Progenitor cell of endocrine pancreas (in vitro differentiated cells): ENCODE measurements at places on chromosomes 7 and 10.

GRCh38 chr7:90563286-90563685 is 32.8 kb upstream of the CDK14 start:
- no peak for DNase-seq

- no peak for DNase-seq
Measured at GRCh38 chr7:4957847-4958476, 1.0 kb downstream of the MMD2 start.

DNA sequence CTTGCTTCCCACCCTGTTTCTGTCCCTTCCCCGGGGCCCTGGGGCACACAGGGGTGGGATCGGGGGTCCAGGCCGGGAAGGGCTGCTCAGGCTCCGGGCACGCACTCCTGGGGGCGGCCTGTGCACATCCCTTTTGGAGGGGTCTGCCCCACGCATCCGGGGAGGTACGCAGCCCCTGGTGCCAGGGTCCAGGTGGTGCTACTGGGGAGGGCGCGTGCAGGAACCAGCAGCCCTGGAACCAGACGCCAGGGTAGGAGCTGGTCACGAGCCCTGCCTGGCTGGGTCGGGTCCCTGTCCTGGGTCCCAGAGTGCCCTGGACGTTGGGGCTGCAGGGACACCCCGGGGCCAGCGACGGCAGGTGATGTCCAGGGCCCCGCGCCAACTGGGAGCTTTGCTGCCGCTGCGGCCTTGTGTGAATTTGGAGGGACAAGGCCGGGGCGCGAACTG is 53.4 kb downstream of the GLRX3 start:
- no peak for DNase-seq

DNA sequence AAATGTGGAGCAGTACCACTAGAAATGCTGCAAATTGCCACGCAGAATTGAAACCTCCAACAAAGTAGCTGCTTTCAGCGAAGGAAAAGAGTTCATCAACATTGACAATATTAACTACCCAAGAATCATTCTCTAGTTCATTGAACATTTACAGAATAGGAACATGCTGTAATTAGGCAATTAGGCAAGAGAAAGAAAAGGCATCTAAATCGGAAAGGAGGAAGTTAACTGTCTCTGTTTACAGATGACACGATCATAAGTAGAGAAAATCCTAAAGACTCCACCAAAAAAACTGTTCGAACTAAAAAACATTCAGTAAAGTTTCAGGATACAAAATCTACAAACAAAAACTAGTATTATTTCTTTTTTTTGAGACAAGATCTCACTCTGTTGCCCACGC is 8.9 kb upstream of the PKD1L1 start:
- DNase-seq: no peak

GRCh38 chr7:86477343-86477935 is 166.3 kb upstream of the GRM3 start:
- DNase-seq: no peak

DNA sequence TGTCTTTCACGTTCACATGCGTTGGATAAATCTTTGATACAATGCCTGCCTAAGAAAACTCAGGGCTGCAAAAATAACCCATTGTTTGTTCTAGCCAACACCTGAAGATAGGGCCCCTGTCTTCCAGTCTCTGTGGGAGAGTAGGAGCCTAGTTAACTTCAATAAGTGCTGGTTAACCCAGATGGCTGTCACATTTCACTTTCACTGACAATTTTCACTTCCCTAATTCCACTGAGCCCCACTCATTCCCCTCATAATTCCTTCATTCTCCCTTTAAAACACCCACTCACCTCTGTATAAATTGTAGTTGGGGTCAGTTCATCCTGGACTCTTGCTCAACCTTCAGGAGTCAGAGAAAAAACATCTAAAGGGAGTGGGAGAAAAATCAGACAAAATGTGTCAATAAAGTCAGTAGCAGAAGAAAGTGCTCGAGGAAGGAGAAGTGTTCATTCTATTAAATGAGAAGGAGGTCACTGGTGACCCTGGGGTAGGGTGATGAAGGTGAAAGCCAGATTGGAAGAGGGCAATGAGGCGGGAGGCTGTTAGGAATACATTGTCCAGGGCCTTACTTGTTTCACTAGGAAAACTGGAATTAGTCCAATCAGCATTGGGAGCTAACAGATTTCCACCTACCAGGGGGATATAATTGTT is 51.2 kb upstream of the ABI1 start:
- no peak for DNase-seq

DNA sequence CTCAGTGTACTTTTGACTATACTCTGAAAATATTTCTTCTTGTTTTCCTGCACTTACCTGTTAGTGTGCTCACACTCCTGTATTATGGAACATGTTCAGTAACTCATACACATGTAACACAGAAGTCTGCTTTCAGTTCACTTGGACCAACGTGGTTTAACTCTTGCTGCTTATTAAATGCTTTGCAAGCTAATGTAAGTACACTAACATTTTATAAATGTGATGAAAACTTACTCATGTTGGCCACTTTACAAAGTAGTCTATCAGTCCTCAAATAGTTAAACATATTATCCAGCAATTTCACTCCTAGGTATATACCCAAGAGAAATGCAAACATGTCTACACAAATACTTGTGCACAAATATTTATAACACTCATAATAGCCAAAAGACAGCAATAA is 98.4 kb downstream of the UBE2H start:
- DNase-seq: no peak

DNA sequence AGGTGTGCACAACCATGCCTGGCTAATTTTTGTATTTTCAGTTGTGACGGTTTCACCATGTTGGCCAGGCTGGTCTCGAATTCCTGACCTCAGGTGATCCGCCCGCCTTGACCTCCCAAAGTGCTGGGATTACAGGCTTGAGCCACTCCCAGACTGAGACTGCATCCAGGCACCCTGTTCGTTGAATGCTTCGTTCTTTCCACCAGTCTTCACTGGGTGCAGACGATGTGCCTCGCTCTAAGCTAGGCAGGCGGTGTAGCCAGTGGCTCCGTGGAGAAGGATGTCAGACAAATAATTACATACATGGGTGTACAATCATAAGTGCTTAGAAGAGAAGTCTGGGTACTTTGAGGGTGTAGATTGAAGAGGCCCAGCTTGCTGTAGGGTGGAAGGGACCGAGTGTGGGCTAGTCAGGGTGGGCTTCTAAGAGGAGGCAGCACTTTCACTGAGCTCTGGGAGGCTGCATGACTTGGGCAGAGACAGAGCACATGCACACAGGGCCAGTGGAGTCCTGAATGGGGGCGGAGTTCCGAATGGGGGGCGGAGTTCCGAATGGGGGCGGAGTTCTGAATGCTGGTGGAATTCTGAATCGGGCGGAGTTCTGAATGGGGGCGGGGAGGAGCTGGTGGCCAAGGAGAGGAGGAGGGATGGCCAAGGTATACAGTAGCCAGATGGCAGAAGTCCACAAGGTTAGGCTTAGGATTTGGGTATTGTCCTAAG is 74.3 kb downstream of the COL26A1 start:
- no peak for DNase-seq

DNA sequence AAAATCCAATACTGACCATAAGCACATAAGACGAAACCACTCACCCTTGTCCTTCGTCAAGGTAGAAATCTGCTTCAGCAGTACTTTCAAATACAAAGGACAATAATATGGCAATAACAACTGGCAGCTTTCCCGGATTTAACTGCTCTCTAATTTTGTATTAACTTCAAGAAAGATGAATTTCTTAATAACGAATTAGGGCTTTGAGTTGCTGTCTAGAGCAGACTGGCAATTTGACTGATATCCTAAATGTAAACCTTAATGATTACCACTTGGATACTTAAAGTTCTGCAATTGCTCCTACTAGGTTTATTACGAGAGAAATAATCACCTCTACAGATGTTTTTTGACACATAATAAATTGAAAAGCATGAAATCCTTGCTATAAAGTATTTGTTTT is 418.7 kb downstream of the MAGI2 start:
- no peak for DNase-seq

GRCh38 chr10:17085011-17085725 is 44.4 kb downstream of the CUBN start:
- no peak for DNase-seq

DNA sequence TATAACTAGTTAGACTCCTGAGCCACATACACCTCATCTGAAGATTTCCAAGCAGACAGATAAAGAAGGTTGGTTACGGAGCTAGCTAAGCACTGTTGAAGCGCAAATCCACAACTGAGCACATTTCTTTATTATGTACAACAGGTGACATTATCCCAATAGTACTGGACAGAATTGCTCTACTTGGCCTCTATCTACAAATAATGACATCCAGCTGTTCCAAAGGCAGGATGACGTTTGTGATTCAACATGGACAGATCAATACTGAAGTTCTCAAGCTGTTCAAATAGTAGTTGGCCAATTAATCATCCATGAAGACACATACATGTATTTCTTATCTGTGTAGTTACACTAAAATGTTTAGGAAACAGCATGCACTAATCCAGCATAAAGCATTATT is 101.0 kb downstream of the UBE2H start:
- DNase-seq: no peak

- no peak for DNase-seq
Measured at GRCh38 chr10:124465777-124466488, 4.3 kb downstream of the LHPP start.

GRCh38 chr10:5943536-5943935 is 33.8 kb downstream of the IL15RA start:
- DNase-seq: no peak

- DNase-seq: no peak
Measured at GRCh38 chr7:2251841-2252771, 10.1 kb downstream of the NUDT1 start.

DNA sequence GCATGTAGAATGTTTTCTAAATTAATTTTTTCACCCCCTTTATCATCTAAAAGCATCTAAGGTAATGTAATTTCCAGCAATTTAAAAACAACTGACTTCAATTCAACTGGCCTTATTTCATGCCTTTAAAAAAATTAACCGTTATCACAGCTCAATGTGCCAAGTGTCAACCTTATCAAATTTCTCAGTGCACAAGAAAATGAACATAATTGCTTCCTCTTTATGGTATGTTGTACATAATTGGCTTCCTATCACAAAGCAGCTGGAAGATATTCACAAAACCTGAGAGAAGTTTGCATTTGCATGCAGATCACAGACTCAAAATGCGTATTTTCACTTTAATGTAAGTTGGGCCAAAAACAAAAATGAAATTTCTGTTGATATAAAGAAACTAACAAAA is 966.4 kb downstream of the GRM8 start:
- no peak for DNase-seq

- no peak for DNase-seq
Measured at GRCh38 chr10:118970770-118971169, 58.7 kb upstream of the NANOS1 start.

DNA sequence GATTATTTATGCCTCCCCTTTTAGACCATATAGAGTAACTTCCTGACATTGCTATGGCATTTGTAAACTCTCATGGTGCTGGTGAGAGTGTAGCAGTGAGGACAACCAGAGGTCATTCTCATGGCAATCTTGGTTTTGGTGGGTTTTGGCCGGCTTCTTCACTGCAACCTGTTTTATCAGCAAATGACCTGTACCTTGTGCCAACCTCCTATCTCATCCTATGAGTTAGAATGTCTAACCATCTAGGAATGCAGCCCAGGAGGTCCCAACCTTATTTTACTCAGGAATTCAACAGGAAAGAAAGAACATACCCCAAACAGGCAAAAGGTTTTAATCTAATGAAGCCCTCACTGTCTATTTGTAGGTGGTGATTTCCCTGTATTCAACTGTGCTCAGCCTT is 205.4 kb upstream of the YAE1 start:
- DNase-seq: no peak

DNA sequence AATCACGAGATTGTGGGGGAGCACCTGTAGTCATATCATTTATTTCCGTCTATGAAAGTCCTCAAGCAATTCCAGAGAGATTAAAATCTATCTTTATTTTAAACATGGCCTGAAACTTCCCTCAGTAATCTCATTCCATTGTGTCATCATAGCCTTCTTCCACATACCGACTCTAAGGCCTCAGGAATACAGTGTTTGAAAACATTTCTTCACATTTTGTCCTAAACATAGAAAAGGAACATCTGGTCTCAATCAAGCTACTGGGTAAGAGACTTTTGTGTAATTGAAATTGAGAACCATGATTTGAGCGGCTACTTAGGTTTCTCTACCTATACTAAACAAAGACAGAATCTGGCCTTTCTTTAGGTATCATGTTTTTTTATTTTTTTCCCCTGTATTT is 78.0 kb upstream of the ELMO1 start:
- no peak for DNase-seq

DNA sequence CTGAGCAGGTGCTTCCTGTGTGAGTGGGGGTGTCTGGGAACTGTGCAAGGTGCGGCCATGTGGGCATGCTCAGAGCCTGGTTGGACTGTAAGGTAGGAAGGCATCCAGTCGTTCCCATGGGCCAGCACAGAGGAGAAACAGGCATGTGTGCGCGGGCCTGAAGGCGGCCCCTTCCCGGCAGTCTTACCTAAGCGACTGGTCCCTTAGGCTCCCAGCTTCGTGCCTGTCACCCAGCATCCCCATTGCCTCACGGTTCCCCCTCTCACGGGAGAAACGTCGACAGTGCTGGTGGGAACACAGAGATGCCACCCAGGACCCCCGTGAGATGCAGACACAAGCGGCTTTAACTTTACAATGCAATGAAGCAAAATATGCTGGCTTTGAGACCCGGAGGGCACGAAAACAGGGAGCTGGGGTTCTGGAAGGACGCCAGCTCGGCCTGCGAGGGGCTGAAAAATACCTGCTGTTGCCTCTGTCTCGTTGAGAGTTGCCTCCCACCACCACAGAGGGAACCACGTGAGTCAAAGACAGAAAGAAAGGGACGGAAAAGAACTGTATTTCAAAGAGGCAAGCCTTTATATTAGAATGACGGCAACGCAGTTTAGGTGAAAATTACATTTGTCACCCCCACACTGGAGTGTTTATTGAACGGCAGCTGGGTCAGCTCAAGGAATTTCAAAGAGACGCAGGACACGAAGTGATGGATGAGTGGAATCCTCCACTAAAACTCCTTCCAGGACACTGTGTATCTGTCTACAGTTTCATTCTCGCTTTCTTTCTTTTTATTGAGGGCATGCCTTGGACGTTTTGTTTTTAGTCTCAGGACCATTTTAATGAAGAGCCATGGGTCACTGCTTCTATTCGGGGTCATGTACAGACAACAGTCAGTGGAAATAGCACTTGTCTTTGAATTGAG is 128.4 kb downstream of the DNAJB6 start:
- no peak for DNase-seq

GRCh38 chr7:22640269-22640668 is 86.7 kb upstream of the IL6 start:
- no peak for DNase-seq

GRCh38 chr7:35365523-35365922 is 111.6 kb upstream of the TBX20 start:
- no peak for DNase-seq

DNA sequence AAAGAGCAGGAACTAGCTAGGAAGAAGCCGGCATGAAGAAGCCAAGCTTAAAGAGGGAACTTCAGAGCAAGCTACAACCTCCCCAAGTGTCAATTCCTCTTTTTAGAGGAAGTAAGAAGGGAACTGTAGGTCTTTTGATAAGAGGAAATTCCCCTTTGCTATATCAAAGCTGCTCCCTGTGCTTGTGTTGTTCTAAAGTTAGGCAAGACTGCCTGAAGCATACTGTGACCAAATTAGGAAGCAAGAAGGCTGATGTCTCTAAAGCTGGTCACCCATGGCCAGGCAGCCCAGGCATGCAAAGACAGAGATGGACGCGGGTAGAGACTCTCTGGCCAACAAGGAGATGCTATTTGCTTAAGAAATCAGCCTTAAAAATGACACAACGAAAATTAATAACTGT is 87.9 kb downstream of the RNF216 start:
- DNase-seq: no peak
